Fibroblast of villous mesenchyme (primary cell): ENCODE measurements at places on chromosomes 2 and 18. TPM values are rescaled to one million over a fixed set of nuclear protein-coding genes. Genes with fewer than 3 reads are reported as not detected.

RAMP1 gene
- 28.0 and 35.0 TPM in 2 replicates for total RNA-seq

DNAJC5G gene
- total RNA-seq = not detected in 2 replicates

UGT1A7 gene
- not detected in 2 replicates for total RNA-seq

GNLY gene
- not detected in 2 replicates for total RNA-seq

PTPRN gene
- 0.86 and 0.97 TPM in 2 replicates for total RNA-seq

TDRD15 gene
- not detected in 2 replicates for total RNA-seq

RGPD3 gene
- total RNA-seq = 0.32 and 0.43 TPM in 2 replicates

VWC2L gene
- total RNA-seq = under 0.01 TPM in 1 of 2 replicates, not detected in the other

UGT1A3 gene
- total RNA-seq = not detected in 2 replicates

TLX2 gene
- total RNA-seq = not detected in 2 replicates

KIF5C gene
- under 0.01 TPM in 2 replicates for total RNA-seq

COLEC11 gene
- total RNA-seq = 0.43 and 1.6 TPM in 2 replicates

ASIC4 gene
- total RNA-seq = under 0.01 TPM in 1 of 2 replicates, not detected in the other

UCN gene
- 0.43 and 0.64 TPM in 2 replicates for total RNA-seq

TAF1B gene
- 29.8 and 39.3 TPM in 2 replicates for total RNA-seq

RAB17 gene
- total RNA-seq = 0.43 and 0.64 TPM in 2 replicates

CHST9 gene
- total RNA-seq = not detected in 2 replicates

LIMS3 gene
- 5.8 and 14.2 TPM in 2 replicates for total RNA-seq

ZBTB7C gene
- total RNA-seq = not detected in 2 replicates

CIB4 gene
- not detected in 2 replicates for total RNA-seq

CFAP65 gene
- not detected in 2 replicates for total RNA-seq
